Foreskin keratinocyte (primary cell): ENCODE measurements at places on chromosomes 12 and 14.

GRCh38 chr12:449203-449602 is 10.5 kb upstream of the B4GALNT3 start:
- DNase-seq, result no peak

- no peak for DNase-seq
Observed at GRCh38 chr14:89576145-89576927, 159.3 kb upstream of the FOXN3 start.

- DNase-seq, result peak; percentile 73
Observed at GRCh38 chr12:75712223-75712622, 200.8 kb upstream of the KRR1 start.

- no peak for DNase-seq
Observed at GRCh38 chr12:103802586-103802886, 38.5 kb downstream of the NT5DC3 start.

DNA sequence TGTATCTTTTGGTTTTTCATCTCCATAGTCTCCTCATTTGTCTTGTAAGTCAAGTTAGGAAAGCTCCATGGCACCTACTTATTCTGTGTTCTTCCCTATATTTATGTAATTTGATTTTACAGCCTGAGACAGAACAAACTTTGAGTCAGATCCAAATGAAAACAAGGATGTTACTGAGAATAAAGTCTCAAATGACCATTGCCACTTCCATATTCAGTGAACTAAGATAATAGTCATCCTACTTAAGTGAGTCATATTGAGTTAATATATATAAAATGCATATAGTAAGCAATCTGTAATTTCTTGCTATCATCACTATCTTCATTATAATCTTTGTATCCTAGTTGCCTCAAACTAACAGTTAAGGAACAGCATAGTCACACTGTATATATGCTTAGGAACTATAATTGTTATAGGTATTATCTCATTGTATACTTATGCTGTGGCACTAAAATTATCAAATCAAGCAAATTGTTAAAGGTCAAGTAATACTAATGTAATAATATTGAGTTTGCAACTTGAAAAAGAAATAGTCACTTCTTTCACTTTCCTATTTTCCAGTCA is 30.8 kb downstream of the TMTC3 start:
- DNase-seq, result peak; percentile 46

DNA sequence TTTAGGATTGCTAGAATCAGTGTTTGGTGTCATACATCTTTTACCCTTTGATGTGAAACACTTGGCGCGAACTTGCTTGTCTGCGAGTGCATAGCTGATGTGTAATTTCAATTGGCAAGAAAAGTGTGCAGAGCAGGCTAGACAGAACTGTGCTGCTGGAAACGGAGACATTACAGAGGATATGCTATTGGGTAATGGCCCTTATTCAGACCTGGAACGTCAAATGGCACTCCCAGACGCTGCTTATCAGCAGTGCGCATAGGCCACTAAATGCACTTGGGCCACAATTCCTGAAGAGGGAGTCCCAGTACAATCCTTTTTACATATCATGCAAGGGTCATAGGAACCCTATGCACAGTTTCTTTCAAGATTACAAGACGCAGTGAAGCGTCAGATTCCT is 15.7 kb upstream of the SLC10A1 start:
- DNase-seq, result no peak

GRCh38 chr12:107225635-107226034 is 132.3 kb upstream of the CRY1 start:
- no peak for DNase-seq

DNA sequence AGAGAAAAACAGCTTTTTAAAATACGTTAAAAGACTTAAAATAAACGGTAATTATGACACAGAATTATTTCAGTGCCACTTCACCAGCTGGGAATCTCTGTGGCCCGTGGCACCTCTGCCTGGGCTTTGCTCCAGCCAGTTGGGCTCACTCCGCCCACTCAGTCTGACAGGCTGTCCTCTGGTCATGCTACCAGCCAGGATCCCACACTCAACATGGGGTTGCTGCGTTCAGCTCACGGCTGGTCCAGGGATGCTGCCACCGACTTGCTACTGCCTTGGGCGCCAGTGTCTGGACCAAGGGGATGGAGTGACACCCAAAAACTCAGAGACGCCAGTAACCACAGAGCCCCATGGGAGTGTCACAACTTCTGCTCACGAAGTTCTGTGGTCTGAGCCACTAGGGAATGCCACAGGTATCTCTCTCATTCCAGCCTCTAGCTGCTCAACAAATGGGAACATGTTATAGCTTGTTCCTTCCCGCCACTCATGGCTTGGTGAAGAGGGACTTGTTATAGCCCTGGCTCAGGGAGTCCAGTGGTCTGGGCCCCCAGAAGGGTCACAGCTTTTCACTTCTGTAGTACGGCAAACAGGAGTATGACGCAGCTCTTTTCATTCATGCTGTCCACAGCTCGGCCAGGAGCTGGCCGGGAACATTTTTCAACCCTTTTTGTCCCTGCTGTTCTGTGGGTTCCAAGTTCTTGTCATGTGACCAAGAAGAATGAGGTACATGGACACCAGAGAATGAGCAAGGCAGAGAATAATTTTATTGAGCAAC is 23.4 kb upstream of the ATXN7L3B start:
- no peak for DNase-seq

- DNase-seq, result peak; percentile 92
Observed at GRCh38 chr14:31927348-31927832, 149.7 kb upstream of the ARHGAP5 start.

DNA sequence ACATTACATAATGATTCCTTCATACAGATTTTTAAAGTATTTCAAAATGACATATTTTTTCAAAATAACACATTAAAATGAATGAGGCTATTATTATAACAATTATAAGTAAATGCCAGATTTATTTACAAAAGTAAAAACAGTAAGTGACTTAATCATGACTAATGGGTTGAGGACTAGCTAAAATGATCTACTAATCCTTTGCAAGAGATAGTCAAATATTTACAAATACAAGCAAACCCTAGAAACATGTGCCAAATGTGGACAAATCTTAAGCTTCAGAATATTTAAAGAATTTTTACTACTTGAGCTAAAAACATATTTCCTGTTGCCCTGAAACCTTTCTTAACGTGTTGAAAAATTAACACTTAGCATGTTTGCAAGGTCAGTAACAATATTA is 74.8 kb downstream of the KIF21A start:
- no peak for DNase-seq

GRCh38 chr12:117282490-117282889 is 78.9 kb downstream of the NOS1 start:
- peak; percentile 53 for DNase-seq

- DNase-seq, result no peak
Observed at GRCh38 chr14:50578433-50578832, 18.5 kb downstream of the ATL1 start.

DNA sequence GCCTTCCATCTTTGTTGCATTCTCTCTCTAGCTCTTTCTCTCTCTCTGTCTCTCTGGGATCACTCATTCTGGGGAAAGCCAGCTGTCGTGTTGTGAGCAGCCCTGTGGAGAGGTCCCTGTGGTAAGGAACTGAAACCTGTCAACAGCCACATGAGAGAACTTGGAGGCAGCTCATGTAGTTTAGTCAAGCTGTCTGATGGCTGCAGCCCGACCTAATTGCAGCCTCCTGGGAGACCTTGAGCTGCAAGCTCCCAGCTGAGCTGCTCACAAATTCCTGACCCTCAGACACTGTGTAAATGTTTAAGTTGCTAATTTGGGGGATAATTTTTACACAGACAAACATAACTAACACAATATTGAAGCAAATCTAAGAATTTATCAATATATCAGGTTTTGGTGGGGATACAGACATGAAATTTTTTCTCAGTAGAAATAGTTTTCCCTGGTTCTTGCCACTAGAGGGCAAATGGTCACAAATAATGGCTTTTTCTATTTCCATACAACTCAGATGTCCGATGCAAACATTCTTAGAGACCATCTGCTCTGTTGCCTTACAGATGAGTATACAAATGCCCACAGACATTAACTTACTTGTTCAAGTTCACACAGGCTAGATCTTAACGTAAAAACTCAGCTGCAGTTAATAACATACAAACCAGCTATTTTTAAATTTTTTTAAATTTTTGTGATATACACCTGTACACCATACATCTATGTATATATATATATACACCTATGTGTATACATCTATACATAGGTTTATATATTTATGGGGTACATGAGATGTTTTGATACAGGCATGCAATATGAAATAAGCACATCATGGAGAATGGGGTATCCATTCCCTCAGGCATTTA is 15.5 kb upstream of the KRR1 start:
- peak; percentile 41 for DNase-seq

- no peak for DNase-seq
Observed at GRCh38 chr14:60311417-60311816, 62.4 kb downstream of the PPM1A start.

DNA sequence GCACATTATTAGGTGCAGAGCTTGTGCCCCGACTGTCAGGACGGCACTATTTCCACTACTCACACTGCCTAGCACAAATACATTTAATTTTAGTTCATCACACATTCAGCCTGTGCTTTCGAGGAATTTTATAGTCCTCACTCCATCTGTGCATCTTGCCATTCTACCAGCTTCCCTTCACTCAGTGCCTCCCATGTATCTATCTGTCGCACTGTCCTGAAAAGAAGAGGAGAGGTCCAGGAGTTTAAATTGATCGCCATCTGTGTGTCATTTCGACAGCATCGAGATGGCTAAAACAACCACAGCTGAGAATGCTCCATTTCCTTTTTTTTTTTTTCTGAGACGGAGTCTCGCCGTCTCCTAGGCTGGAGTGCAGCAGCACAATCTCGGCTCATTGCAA is 97.6 kb upstream of the FOXN3 start:
- no peak for DNase-seq

DNA sequence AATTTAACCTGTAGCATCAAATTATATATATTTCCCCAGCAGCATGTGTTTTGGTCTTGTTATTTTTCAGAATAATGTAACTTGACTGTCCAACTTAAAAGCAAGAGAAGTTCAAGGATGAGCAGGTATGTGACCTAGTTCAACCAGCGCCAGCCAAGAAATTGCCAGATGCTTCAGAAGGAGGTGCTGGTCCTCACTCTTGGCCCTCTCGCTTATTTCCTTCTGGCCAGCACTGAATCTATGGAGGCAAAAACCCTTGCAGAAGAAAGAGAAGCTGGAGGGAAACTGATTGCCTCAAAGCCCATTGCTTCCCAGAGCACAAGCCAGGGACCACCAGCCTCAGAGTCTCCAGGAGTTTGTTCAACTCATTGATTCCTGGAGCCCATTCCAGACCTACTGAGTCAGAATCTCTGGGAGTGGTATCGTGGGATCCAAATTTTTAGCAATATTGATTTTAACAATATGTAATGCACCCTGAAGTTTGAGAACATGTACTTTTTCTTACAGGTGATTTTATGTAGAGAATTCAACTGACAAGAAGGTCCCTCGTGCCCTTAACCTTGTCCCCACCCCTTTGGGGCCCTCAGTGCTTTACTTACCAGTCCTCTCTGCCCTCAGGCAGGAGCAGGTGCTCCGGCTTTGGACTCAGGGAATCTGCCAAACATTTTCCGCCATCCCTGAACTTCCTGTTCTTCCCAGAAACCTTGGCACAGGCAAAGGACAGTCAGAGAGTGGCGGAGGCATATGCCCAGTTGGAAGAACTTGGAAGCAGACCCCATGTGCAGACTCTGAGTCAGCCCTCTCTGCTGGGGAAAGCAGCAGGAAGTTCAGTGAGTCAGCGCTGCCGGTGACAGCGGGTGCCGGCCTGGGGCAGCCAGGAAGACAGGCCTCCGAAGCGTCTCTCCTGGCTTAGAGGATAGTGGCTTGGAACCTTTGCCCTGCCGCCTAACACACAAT is 10.4 kb downstream of the BEST3 start:
- DNase-seq, result peak; percentile 86

DNA sequence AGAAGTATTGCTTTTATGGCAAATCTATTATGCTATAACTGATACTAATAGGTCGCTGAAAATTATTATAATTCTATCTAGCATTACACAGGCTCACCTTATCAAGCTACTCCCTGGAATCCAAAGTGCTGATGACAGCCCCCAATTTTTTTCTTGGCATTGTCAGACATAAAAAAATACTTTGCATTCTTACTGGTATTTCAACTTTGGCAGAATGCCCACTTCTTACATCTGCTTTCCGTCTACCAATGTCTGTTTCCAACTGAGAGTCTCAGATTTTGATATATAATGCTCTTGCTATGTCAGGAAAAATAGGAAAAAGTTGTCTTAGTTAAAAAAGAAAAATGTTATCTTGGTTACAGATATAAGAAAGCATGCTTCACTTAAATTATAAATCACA is 615.4 kb downstream of the C12orf50 start:
- DNase-seq, result no peak

DNA sequence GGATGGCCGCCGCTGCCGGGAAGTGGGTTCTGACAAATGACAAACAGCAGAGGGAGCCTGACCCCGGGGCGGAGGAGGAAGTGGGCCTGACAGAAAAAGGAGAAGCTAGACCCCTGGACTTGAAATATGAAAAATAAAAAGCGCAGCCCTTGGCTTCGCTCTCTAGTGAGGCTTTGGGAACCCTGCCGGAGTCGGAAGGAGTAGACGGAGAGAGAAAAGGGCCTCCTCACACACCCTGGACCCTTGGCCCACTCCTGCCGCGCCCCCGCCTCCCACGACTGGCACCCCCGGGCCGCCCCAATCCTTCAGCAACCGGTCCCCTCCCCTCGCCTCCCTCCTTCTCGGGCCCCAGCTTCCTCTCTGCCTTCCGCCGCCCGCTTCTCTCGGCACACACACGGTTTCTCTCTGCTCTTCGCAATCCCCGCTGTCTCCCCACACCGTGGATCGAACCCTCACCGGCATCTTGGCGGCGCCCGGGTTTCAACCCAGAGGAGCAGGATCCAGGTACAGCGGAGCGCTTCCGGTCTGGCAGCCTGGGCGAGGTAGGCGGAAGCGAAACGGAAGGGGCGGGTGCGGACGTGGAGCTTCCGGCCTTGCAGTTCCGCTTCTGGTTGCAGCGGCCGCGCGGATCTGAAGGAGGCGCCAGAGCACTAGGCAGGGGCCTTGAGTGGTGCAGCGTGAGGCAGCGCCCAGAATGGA is at the start of gene ARPC3:
TSS of gene ARPC3 (minus strand) at position 539 of the 699 bp plus-strand sequence. CDS start at position 462, 77 bp downstream.
- DNase-seq, result peak; percentile 75

DNA sequence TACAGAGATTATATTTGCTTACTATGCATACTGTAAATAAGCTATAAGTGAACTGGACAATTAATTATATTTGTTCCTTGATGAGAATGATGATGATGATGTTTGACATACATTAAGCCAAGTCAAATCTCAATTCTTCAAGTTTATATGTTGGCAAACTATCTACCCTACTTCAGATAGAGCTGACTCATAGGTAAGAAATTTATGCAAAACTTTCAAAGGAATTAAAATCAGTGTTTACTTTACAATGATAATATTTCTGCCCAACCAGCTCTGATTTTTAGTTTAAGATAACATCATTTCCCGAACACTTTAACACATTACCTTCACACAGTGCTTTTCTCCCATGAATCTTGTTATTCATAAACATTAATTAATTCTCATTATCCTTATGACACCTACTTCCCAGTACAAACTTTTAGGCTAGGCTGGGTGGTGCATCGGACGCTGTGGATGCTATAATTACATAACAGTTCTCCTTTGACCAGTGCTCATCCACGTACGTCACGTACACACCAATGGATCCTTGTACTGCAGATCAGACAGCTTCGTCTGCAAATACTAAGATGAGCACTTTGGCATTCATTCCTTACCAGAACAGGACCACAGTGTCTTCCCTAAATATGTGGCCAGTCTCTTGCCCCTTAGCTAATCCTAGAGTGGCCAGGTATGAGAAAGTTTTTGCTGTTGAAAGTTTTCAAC is 18.3 kb downstream of the BMP4 start:
- DNase-seq, result no peak

- no peak for DNase-seq
Observed at GRCh38 chr14:23539248-23540140, 12.1 kb downstream of the ZFHX2 start.

GRCh38 chr12:64440100-64440499 is 11.8 kb upstream of the TBK1 start:
- DNase-seq, result no peak
